Activated CD8-positive, alpha-beta memory T cell treated with anti-CD3 and anti-CD28 coated beads for 48 hours (primary cell): ENCODE measurements at places on chromosomes 2 and 18.

DNA sequence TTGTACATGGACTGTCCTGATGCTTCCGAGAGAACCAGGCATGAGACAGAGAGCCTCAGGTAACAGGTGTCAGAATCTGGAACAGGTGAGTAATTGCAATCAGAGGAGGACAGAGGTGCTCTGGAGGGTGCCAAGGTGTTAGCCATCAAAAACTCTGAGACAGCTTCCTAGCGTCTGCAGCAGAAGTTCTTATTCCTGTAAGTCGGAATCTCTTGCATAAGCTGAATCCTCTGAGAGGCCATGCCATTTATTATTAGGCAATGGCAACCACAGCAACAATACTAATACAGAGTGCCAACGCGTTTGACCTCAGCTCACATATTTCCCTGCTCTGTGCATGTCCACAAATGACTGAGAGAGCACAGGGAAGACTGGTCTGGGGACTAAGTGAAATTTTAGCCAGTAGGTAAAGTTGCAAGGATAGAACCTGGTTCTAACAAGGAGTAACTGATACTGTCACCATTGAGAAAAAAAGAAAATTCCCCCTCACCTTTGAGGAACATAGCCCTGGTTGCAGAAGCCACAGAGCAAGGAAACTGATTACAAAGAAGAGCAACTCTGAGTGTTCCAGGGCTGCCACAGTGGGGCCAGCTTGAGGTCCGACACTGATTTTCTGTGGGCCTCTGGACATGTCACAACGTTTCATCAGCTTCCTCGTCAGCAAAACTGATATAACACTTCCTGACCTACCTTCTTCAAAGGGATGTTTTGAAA is 55.1 kb upstream of the ACSL3 start:
- no peak for DNase-seq

DNA sequence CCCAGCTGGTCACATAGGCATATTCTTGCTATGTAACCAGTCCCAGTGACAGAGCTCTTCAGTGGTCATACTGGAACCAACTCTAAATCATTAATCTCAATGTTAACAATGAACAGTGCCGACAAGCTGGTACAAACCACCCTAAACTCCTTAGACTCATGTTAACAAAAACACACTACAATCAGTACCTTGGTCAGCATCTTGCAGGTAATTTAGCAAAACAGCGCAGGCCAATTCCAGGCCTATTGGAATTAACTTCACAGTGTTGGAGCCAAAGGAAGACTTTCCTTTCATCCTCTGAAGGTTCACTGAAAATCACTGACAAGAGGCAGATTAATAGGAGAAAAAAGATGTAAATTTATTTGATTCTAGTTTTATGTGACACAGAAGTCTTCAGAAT is 396.4 kb downstream of the PIK3C3 start:
- DNase-seq = no peak

DNA sequence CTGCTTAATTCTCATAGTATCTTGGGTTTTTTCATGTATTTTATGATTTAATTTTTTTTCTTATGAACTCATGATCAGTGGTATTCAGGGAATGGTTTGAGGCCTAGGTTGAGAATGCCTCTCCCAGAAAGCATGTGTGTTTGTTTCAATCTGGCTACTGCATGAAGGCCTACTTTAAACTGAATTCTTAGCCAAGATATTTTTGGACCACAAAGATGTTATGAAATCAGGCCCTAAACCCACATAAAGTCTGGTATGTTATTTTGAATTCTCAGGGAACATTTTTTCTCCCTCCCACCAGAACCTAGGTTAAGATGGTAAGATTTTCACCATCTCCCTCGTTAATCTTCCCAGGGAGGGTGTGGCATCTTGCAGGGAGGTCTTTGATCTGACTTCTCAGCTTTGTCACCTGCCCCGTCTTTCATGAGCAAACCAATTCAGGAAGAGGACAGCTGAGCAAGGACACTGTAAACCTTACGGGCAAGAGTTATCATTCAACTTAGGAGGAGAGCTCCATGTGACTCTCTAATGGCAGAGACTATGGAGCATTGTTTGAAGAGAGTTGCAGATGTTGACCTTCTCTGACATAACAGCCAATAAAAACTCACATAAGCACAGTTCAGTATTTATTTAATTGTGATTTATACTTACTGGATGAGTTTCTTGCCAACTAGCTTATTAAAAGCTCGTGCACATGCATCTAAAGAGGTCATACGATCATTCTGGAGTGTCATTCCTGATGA is 21.3 kb upstream of the ACKR3 start:
- no peak for DNase-seq

- no peak for DNase-seq
Observed at GRCh38 chr18:74996055-74996454, 212.9 kb downstream of the PTGR3 start.

DNA sequence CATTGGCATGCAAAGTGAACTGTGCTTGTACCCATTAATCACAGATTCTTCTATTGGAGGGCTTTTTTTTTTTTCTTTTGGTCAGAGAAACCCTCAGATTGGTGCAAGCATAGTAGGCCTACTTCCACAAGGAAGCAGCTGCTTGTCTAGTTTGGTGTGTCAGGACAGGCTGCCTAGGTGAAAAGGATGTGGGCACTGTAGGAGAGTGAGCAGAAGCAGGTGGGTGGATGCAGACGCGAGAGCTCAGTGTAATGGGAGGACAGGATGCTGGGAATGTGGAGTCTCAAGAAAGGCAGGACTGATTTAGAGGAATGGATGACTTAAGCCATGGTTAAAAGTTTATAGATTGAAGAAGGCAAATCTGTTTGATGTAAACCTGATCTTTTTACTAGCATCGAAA is 3.1 kb downstream of the ELP2 start:
- no peak for DNase-seq
